ENCODE measurements at places on chromosomes 12 and 14.

GRCh38 chr12:116881325-116881876, at the start of gene HRK:
HRK (minus strand) TSS chr12:116881441; CDS start chr12:116881307, 134 bp downstream.
- DNase-seq: no peak

GRCh38 chr12:20260851-20261250, 107.5 kb upstream of the PDE3A start:
- DNase-seq: no peak

- no peak for DNase-seq
Measured at GRCh38 chr12:53098354-53098981, 1.0 kb downstream of the IGFBP6 start.

DNA sequence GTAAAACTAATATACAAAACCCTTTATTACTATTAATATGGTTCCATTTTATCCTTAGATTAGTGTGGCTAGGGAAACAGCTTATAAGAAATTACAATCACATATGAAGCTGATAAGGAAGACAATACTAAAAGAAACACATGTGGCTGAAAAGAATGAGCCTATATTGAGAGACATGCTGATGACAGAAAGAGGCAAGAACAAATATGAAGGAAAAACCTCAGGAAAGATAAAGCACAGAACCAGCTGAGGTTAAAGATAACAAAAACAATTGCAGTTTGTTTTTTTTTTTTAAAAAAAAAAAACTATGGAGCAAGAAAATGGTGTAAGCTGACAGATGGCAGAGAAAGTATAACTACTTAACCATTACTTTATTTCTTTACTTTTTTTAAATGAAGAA, 69.2 kb upstream of the OSBPL8 start:
- DNase-seq: no peak

DNA sequence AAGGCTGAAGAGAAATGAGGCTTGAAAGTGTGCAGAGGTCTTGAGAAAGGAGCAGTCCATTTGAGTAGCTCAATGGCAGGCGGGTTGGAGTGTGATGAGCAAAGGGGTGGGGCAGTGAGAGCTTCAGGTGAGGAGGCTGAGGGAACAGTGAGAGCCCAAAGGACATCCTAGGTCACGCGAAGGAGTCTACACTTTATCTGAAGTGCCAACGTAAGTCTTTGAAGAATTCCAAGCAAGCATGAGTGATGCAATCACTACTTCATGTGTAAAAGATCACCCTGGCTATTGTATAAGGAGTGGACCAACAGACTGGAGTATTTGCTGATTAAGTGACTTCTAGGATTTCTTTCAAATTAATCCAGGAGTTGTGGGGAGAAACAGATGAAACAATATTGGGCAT, 159.9 kb upstream of the HIF1A start:
- DNase-seq: no peak

DNA sequence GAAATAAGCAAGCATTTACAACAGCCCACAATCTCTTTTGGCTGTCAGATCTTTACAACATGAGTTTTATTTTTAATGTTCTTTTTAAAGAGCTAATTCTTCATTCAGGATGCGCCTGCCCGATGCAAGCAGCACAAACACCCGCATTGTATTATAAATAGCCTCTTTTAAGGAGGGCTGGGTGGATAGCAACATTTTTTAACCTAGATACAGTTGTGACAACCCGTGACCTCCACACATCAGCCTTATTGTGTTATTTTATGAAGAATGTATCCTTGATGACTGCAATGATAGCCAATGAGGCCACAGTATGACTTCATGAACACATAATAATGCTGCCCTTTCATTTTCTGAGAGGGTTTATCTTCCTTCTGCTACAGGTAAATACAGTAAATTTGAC, 173.7 kb downstream of the FOXN3 start:
- no peak for DNase-seq

GRCh38 chr12:85367936-85368335, 87.9 kb downstream of the ALX1 start:
- DNase-seq: no peak

DNA sequence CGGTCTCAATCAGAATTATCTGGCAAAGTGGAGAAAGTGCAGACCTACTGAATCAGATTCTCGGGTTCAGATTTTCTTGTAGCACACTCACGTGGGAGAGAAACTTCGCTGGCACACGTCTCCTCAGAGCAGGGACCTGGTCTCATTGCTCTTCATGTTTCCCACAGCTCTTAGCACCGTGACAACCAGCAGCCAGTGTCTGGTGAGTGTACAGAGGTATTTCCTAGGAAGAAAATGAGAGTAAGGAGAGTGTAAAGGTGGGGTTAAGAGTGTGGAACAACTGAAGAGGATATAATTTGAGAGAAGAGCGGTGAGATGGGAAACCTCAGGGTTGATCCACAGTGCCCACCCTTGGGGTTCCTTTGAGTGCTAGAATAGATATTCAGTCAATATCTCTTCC, 89.2 kb downstream of the ARF6 start:
- DNase-seq: no peak
